Central memory CD8-positive, alpha-beta T cell (primary cell): ENCODE measurements at places on chromosomes 7 and 10.

DNA sequence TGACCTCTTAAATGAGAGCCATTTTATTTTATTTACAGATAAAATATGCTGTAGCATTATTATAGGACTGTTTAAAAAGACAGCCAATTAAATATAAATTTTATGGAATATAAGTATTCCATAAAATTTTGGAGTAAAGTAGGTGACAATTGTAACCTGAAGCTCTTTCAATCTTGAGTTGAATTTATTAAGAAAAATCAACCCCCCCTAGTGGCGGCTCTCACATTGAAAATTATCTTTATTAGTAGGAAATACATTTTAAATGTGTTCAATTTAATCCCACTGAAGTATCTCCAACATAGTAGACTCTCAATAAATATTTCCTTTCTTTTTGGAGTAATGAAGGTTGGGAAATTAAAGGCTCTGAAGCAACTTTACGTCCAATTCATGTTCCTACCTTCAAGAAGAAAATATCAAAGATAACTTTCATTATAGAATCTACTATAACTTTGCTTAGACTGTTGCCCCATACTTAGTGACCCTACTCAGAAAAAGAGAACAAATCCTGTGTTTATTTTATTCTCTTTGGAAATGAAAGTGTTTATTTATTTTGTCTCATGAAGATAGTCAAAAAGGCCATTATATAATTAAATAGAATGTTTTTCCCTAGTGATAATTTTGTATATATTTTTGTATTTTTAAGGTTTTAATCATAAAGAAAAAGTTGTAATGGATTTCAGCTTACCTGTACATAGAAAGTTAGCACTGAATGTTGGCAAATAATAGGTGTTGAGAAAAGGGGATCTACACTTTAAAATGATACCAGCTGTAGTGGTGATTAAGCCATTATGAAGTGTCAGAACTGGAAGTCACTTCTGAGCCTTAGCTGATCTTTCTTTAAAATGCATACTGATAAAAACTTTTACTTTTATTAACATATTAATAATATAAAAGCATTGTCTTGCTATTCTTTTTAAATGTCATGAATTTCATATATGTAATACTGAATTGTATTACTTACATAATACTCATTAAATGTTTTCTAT is 3.3 kb downstream of the AHR start:
- DNase-seq = no peak

DNA sequence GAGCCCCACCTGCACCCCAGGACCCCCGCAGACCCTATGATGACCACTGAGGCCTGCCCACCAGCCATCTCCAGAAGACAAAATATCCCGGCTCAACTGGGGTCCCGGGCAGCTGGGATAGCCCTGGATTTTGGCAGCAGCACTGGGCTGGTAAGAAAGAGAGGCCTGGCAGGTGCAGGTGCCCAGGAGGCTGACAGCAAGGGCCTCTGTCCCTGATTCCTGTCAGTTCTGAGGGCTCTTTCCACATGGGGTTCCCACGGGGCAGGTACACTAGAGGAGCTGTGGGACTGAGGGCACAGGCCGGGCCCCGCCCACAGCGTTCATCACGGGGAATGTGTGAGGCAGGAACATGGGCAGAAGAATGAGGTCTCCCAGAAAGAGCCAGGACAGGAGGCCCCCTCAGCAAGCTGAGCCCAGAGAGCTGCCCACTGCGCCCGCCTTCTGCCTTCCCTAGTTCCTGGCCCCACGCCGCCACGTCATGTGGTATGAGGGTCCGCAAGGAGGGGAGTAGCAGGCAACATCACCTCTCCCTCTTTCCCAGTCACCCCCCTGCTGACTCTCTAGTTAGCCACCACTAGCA is 12.8 kb upstream of the NDST2 start:
- no peak for DNase-seq

GRCh38 chr7:6556196-6556595 is 4.9 kb upstream of the GRID2IP start:
- no peak for DNase-seq

DNA sequence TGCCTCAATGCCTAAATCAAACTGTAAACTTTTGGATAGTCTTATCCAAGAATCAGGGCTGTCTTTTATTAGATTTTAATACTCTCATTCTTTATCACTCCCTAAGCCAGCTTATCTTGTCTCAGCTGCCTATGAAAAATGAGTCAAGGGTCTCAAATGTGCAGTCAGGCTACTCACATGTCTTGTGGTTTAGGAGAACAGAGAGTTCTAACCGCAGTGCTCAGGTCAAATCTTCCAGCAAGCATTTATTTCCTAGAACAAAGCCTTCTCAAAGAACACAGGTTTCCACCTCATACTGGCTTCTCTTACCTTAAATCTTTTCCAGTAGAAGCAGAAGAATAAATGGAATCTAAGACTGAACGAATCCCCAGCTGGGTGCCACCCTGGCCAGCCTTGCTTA is 23.5 kb downstream of the HTR5A start:
- no peak for DNase-seq

DNA sequence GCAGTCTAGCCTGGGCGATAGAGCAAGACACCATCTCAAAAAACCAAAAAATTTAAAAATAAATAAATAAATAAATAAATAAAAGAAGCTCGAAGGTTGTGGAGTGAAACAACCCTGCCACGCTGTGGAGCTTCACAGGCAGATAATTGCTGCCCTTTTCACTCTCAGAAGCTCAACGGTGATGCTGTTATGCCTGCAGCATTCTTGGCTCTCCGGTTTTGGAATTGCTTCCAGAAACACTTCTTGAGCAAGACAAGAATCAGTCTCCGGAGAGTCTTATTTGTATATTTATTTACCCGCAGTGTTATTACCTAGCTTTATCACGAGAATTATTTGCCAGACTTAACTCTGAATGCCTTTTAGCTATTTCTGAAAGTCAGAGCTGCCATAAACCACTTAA is 40.5 kb upstream of the UBE2H start:
- DNase-seq = no peak

- DNase-seq = no peak
Measured at GRCh38 chr10:86047588-86047987, 319.0 kb downstream of the GRID1 start.

GRCh38 chr10:24039897-24040296 is 169.0 kb upstream of the KIAA1217 start:
- no peak for DNase-seq

DNA sequence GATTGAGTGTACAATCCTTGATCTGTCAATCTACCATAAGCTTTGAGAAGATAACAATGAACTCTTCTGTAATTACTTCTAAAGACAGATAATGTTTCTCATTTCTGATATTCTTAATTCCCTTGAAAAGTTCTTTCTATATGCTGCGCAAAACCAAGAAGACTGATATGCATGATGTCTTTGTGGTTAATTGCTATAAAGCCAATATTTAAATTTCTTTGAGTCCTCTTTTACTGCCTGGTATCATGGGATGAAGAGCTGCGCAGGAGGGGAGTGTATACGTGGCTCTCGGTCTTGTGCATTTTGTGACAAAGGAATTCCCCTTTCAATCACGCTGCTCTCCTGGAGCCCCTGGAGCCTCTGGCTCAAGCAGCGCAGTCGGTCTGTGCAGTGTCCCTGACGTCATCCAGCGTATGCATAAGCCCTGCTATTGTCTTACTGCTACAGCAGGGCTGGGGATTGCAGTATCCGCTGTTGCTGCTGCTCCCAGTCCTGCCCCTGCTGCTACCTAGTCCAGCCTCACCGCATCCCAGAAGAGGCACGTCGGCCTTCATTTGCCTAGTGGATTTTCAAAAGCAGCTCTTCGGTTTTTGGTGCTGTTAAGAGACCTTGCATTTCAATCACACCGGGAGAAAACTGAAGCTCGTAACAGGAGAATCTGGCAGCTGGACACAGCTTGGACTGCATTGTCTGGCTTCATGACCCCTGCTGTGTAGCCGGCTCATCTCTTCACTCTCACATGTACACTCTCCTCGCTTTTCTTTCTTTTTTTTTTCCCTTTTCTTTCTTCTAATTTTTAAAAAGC is 66.7 kb downstream of the ST7 start:
- no peak for DNase-seq

- no peak for DNase-seq
Measured at GRCh38 chr10:126902157-126902556, 3.1 kb upstream of the DOCK1 start.

DNA sequence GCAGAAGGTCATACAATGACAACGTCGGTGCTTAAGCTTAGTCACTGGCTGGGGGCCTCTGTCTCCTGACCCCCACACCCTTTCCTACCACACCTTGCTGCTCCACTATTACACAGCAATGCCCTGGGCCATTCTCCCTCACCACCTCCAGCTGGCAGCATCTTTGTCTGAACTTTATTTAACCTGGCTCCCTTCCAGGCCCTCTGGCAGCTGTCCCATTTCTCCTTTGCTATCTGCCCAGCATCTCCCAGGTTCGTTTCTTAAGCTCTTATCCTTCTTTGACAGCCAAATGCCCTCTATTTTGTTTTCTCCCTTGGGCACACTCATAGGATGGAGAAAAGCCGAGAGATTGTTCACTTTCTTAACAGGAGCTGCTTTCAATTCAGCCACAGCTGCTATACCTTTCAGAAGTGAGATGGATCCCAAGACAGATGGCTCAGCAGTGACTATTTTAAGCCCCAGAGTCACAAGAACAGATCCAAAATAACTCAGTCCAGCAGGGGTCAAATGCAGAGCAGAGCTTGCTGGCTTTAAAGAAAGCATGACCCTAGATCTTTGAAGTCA is 1277.1 kb upstream of the AUTS2 start:
- DNase-seq = no peak

DNA sequence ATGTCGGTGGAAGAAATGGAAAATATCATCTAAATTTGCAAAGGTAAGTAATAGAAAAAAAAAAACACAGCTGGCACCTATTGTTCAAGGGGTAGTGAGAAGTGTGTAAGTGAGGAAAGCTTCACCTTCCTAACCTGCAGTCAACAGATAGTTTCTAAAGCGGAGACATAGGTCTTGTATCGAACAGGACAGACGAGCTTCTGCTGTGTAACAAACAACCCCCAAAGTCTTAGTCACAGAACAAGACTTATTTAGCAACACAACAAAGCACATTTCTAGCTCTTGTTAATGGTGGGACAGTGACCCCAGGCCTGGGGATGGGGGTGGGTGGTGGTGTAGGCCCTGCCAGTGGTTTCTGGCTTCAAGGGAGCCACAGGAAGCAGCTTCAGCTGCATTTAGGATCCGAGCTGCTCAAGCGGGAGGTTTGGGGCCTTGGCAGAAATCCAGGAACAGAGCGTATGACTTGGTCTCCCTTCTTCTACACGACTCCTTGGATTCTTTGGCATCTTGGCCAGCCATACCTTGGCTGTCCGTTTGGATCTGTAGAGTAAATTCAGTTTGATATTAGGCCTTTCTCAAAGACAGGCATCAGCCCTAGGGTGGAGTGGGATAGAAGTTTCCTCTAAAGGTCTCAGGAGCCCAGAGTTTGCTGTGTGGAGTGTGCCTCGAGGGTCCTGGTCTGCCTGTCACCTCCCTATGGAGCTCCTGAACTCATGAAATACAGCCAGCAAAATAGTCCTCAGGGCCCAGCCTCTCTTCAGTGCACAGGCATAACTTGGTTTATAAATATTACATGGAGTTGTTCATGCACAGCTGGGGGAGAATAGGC is 56.9 kb upstream of the SHH start:
- no peak for DNase-seq

DNA sequence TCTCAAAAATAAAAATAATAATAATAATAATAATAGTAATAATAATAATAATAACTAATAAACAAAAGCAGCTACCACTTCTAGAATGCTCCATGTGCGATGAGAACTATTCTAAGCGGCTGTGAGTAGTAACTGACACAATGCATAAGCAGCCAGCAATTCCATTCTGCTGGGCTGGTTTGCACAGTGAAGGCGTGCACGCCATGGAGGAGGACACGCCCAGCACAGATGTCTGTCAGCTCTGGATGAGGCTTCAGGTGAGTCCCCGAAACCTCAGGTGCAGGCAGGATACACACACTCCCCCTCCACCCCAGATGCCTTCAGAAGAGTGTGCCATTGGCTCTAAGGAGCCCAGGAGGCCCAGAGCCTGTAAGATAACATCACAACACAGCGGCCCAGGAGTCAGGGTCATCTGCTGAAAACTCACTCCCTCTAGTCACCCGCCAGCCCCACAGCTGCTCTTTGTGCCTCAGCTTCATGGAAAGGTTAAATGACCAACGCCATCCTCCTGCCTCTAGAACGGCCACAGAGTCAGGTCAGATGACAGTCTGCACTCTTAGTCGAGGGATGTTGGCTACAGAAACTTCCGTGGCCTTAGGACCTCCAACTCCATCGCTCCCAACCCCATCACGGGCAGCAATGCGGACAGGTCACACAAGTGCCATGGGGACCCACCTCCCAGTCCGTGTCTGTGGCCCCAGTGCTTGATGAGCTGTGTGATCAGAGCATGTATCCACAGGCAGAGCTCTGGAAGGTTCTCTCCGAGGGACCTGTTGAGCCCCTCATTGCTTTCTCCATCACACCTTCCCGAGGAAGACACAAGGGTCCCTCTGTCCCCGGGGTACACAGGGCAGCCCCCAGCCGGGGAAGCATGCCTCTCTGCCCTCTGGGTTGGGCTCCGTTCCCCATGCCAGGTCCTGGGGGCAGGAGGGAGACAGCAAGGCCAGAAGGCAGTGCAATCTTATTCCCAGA is 103.9 kb downstream of the CTBP2 start:
- no peak for DNase-seq

DNA sequence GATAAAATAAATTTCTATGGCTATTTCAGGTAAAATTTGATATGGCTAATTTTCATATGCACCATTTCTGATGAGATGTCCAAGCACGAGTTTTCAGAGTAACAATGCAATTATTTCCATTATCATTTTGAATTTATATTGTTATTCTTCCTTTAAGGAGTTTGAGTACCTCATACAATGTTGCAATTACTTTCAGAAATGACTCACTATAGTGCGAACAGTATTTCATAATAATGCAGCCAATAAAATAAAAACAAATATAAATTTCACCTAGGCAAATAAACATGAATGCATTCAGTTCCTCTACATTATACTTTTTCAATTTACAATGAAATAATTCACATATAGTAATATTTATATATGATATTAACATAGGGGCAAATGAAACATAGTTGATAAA is 78.8 kb upstream of the LRRN3 start:
- no peak for DNase-seq

- no peak for DNase-seq
Measured at GRCh38 chr7:71793251-71793650, 618.9 kb downstream of the CALN1 start.

DNA sequence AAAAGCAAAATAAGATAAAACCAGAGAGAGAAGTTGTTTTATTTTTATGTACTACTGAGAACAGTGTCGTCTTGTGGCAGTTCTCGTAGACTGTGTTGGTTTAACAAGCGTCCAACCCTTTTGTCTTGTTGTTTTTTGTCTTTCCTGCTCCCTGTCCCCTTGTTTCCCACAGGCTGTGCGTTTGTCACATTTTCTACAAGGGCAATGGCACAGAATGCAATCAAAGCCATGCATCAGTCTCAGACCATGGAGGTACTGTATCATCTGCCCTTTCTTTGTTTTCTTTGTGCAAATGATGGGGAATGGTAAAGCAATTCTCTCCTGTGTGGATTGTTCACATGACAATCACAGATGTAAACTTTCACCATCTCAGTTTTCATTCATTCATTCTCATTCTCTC is 248.8 kb downstream of the CELF2 start:
- no peak for DNase-seq

DNA sequence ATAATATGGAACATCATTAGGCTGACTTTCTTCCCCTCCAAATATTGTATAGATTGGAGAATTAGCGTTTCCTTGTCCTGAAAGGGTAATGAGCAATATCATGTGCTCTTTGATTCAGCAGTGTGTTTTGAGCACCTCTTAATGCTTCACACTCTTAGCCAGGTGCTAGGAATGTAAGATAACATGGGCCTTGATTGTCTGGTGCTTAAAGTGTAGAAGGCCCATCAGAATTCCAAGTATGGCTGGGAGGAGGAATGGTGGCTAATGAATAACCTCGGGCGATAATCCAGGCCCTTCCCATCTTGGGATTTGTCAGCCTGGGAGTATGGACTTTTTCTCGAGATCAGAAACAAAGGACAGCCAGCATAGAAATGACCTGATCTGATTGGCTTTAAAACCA is 8.6 kb downstream of the TSPAN13 start:
- no peak for DNase-seq
